ENCODE measurements at places on chromosomes 3 and 15.

DNA sequence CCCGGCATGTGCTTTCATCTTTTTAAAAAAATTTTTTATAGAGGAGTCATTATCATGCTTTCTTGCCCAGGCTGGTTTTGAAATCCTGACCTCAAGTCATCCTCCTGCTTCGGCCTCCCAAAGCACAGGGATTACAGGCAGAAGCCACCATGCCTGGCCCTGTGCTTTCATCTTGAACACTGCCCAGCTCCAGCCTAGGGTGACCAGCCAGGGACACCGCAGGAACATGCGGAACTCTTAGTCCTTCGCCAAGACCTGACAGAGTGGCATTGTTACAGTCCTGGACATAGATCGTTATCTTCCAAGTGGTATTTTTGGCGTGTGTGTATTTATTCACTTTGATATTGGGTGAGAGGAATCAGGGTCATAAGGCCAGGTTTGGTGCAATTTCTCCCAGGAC is 7.9 kb upstream of the FURIN start:
- DNase-seq = no peak

DNA sequence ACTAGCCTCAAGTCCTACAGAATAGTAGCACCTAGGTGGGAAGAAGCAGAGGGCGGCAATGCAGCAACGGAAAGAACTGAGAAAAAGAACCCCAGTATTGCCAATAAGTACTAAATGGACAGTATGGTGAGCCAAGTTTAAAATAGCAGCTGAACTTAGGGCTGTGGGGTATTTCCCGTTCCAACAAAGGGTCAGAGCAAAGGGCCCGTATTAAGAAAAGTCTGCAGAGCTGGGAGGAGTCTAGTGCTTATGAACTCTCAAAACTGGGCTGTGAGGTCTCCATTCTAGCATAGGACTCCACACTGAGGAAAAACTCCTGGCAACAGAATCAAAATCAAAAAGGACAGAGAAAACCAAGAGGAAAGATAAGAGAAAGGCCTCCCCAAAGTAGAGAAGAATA is 250.7 kb downstream of the FOXP1 start:
- no peak for DNase-seq

GRCh38 chr15:66652806-66653205 is 49.2 kb upstream of the SMAD6 start:
- no peak for DNase-seq

DNA sequence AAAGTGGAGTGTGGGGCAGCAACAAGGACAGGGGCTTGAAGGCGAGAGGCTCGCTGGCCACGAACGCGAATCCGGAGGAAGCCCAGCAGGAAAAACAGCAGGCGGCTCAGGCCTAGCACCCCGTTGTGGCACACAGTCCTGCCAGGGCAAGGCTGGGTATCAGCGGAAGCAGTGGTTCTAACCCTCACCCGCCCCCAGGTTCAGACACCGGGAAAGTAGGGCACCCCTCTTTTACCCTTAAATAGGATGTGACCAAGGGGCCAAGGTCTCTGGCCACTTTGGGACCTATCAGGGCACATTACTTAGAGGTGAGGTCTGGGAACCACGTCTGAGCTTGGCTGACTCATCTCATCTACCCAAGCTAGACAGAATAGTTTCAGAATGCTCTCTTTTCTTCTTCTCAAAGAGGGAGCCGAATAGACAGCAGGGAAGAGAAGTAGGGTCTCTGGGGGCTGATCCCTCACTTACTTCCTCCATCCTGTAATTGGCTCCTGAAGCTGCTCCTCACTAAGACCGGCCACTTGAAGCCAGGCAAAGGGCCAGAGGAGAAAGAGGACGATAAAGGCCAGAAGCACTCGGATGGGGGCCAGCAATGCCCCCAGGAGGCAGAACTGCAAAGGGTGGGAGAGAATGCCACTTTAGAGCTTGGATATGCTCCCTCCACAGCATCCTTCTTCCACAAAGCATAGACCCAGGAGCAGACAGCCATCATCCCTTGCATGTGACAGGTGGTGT is 1.7 kb downstream of the LPCAT4 start:
- no peak for DNase-seq

DNA sequence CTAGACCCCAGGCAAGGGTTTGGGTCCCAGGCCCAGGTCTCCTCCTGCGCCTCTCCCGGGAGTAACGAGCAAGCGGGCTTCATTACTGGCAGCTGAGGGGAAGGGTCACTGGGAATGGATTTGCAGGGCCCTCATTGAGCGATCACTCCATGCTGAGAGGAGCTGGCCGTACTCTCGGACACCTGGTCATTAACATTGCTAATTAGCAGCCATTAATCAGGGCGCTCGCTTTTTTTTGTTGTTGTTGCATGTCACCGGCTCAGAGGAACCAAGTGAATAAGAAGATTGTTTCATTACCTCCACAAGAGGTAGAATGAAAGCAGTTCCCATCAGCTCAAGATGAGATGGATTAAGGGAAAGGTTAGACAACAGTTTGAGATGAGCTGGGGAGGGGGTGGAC is 293.0 kb upstream of the ATP11B start:
- no peak for DNase-seq

DNA sequence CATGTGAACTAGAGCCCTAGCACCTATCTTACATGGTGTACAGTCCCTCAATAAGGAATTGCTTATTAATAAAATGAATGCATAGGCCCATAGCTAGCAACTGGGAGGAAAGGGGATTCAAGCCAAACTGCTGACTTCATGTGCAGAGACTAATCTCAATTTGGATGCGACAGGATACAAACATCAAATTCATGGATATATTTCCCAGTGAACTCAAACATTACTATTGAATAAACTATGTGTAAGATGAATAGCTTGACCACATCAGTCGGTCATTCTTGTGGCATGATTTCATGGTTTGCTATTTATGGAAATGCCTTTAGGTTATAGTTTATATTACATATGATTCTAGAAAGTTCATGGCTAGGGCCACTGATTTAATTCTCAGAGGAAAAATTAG is 268.6 kb upstream of the SLITRK3 start:
- DNase-seq = no peak

Measured in stimulated activated CD8-positive, alpha-beta memory T cell treated with anti-CD3 and anti-CD28 coated beads, Interleukin-4, amount 100 ng/mL, for 1 hour (primary cell).